Stomach (tissue), 19 donors: ENCODE measurements at places on chromosomes 12 and 14. TPM values are rescaled to one million over a fixed set of nuclear protein-coding genes. Genes with fewer than 3 reads are reported as not detected.

DNA sequence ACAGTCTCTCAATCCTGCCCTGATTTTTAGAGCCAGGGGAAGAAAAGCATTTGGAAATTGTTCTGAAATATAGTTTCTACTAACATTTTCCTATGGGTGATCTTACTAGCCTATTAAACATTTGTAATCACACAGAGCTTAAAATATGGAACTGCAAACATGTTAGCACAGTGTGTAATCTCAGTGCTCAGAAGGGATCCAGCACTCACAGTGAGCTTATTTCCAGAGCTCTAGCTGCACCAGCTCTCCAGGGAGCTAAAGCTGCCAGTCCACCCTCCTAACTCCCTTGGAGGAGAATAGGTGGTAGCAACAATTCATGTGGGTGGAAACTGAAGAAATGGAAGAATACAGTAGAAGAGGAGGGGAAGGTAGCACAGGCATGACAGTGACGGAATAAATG, 64.9 kb upstream of the SYT1 start:
- no peak for DNase-seq

GRCh38 chr12:12510141-12510540, 52.5 kb downstream of the DUSP16 start:
- no peak for DNase-seq

DNA sequence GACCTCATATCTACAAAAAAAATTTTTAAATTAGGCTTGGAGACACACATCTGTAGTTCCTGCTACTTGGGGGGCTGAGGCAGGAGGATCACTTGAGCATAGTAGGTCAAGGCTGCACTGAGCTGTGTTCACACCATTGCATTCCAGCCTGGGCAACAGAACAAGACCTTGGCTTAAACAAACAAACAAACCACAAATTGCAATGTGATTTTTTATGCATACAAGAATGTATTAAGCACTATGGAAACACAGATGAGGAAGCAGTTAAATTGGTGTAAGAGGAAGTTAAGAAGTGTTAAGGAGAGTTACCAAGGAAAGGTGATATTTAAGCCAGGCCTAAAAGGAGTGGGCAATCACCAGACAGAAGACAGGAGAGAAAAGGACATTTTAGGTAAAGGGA, 83.6 kb upstream of the HECTD1 start:
- no peak for DNase-seq

The C14orf132 gene
- polyA plus RNA-seq, result 10.0 TPM

GRCh38 chr14:51657762-51658161, 6.1 kb downstream of the FRMD6 start:
- no peak for DNase-seq
